ENCODE measurements at places on chromosomes 4 and X.

- DNase-seq: no peak
These were observed 137.7 kb upstream of the ZIC3 start for GRCh38 chrX:137428221-137428661.

DNA sequence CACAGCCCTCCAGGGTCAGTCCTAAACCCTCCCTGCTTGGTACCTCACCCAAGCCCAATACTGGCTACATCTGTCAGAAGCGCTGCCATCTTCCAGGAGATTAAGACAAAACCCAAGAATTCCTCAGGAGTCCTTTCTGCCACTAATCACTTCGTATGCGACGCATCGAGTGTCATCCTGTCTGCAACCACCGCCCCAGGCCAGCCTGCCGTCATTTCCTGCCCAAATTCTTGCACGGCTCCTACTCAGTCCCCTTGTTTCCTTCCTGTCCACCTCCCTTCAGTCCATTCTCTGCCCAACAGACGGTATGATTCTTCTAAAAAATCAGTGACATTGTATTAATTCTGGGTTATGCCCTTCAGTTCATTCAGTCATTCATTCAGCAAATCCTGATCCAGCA is 113.6 kb downstream of the NFKB1 start:
- DNase-seq: no peak

GRCh38 chrX:23919706-23920320 is 12.0 kb downstream of the CXorf58 start:
- DNase-seq: no peak

DNA sequence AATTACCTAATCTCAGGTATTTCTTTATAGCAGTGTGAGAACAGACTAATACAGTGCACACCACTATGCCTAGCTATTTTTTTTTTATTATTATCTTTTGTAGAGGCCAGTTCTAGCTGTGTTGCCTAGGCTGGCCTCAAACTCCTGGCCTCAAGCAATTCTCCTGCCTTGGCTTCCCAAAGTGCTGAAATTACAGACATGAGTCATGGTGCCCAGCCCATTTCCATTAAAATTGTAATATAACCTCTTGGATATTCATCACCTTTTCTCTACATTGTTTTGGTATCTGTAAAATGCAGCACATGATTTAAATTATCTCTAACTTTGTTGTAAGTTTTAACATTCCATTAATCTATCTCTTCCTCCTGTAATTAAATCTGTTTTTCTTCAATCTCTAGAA is 2052.9 kb downstream of the ARAP2 start:
- no peak for DNase-seq

- DNase-seq: no peak
These were observed 838 bp upstream of the PRICKLE3 start for GRCh38 chrX:49187028-49187394.

GRCh38 chr4:25123236-25123635 is 37.0 kb downstream of the SEPSECS start:
- no peak for DNase-seq

- DNase-seq: no peak
These were observed 149.1 kb downstream of the SLC39A8 start for GRCh38 chr4:102196221-102196620.

DNA sequence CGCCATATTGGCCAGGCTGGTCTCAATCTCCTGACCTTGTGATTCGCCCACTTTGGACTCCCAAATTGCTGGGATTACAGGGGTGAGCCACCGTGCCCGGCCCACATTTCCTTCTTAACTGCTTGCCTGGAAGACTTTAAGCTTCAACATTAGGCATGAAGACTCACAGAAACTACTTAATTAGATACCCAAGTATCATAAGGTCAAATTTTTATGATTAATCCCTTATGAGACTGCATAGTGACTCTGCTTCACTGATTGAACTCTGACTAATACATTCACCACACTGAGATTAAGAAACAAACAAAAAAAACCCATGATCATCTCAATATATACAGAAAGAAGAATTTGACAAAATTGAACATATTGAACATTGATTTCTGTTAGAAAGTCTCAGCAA is 87.4 kb upstream of the KCTD8 start:
- no peak for DNase-seq

DNA sequence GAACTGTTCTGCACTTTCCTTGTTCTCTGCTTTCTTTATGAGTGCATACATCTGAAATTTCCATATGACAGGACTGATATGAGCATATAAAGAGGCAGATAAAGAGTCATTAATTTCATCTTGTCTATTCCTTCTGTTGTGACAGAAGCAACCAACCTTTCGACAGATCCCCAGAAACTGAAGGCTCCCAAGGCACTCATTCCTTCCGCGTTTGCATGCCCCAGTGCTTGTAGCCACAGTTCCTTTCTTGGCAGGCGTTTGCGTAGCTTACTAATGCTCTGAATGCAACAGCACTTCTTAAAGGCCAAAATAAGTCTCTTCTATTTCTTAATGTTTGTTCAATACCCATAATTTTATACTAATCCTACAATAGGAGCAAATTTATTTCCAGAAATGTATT is 94.0 kb upstream of the TBL1X start:
- no peak for DNase-seq

DNA sequence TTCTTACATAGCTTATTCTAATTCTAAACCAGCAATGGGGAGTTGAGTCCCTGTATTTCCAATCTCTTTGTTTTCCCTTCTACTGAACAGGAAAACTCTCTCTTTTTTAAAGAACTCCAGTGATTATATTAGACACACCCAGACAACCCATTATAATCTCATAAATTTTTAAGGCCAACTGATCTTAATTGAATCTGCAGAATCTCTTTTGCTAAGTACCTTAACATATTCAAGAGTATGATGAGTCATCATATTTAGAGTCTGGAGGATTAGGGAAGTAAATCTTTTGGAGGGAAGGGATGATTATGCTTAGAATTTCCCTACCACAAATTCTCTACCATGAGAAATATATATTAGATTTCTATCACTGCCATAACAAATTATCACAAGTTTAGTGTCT is 705.1 kb downstream of the CENPC start:
- DNase-seq: no peak

- DNase-seq: no peak
These were observed 32.5 kb downstream of the FGFBP1 start for GRCh38 chr4:15906020-15906443.

- DNase-seq: no peak
These were observed 5.1 kb upstream of the RPS3A start for GRCh38 chr4:151094290-151094751.

- no peak for DNase-seq
These were observed 38.2 kb downstream of the C4orf50 start for GRCh38 chr4:5979981-5980380.

DNA sequence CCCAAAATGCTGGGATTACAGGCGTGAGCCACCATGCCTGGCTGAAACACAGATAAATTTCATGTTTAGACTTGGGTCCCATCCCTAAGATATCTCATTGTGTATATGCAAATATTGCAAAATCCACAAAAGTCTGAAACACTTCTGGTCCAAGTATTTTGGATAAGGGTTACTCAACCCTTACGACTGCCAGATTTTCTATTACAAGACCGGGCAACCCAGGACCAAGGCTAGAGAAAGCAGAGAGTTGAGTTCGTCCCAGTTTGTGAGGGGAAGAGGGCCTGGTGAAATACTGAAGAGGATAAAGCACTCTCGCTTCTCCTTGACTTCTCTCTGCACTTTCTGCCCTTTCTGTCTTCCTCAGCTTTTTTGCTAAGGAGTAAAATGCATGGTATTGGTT is 34.5 kb downstream of the ZFX start:
- no peak for DNase-seq

DNA sequence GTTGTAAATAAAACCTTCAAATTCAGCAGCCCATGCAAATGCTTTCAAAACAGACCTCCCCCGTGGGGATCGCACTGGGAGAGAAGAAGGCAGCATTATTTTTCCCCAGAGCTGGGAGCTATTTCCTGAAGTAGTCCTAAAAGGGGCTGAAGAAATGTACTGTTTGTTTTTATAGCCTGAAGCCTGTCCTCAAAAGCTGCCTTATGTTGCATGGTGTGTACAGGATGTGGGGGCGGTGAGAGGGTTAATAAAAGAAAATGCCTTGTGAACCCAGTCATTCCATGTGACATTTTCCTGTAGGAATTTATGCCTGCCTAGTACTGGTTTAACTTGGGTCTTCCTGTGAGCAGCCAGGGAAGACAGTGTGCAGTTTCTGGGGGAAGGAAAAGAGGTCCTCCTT is 144.1 kb downstream of the SOWAHB start:
- no peak for DNase-seq

DNA sequence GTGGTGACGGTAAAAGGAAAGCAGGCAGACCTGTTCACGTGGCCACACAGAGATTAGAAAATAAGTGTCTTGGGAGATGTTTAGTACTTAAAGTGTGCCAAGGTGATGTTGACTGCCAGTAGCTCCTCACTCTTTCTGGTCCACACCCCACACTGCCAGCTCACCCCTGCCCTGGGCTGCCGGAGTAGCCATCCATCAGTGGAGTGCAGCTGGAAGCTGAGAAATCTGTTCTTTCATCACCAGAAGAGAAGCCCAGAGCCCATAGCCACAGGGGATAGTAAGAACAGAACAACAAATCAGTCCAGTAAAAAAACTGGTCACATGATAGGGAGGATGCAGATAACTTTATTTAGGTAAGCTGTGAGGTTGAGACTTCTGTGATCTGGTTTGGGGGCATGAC is 64.1 kb downstream of the WWC2 start:
- DNase-seq: no peak

DNA sequence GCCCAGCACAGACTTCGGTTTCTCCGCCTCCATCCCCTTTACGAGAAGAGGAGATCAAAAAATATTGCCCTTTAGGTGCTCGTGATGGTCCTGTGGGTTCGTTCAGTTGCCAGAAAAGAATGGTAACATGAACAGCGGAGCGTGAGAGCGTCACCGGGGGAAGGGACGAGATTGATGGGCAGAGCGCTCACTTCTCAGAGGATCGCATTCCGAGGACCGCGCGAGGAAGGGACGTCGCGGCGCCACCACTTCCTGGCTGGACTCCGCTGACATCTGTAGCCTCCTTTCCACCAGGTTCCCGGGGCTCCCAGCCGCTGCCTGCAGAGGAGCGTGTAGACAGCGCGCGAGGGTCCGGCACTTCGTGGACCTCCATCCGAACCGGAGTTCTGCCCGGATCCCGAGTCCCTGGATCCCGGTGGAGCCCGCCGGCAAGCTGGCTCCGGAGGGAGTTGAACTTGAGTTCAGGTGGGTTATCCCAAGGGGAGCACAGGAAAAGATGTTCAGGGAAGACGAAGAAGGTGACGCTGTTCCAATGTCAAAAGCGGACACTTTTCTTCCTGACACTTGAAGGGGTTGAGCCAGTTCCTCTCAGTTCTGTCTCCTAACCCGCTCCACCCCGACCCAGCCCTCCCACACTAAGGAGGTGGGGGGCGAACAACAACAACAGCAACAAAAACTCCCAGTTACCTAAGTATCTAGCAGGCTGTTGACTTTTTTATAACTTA is 484 bp downstream of the GALNTL6 start:
- no peak for DNase-seq
